GM12865 (cell line): ENCODE measurements at places on chromosomes 13 and 19.
A peak's percentile ranks its signal among the peaks of the same experiment; 100 is the strongest.

- DNase-seq: no peak
Measured at GRCh38 chr13:80105350-80105749, 235.6 kb downstream of the SPRY2 start.

GRCh38 chr19:47313754-47314295 is 4.2 kb downstream of the C5AR1 start:
- no peak for DNase-seq

DNA sequence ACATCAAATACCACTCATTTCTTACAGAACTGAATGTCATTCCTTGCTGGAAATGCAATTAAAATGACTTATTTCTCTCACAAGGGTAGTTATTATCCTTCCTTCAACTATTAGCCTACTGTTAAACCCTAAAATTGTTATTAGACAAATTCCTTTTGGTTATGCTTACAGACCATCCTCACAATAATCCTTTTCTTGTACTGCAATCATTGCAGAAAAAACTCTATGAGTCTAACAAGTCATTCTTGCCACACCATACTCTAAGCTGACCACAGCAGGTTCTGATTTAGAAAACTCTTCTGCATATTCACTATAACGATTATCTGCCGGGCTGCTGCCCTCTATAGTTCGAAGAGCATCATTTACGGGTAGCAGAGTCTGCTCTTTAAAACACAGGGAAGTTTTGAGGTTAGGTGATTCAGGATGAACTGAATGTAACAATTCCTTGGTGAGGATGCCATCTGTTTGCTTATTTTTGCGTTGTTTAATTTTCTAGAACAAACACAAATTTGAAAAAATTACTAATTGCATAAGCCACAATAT is 38.2 kb downstream of the MTMR6 start:
- peak; percentile 48 for DNase-seq

DNA sequence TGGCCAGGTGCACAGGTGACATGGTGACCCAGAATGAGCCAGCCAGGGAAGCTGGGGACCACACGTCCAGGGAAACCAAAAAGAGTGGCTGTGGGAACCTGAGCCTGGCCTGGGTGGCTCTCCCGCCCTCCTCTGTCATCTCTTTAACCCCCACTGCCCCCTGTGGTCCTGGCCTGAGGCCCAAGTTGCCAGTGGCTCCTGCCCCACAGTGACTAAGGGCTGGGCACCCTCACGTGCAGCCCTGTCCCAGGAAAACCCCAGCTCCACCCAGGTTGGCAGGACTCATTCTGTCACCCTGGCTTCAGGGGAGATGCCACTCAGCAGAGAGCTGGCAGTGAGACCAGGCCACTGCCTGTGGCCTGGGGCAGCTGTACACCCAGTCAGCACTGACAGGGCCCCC is 30.6 kb upstream of the ISYNA1 start:
- no peak for DNase-seq

DNA sequence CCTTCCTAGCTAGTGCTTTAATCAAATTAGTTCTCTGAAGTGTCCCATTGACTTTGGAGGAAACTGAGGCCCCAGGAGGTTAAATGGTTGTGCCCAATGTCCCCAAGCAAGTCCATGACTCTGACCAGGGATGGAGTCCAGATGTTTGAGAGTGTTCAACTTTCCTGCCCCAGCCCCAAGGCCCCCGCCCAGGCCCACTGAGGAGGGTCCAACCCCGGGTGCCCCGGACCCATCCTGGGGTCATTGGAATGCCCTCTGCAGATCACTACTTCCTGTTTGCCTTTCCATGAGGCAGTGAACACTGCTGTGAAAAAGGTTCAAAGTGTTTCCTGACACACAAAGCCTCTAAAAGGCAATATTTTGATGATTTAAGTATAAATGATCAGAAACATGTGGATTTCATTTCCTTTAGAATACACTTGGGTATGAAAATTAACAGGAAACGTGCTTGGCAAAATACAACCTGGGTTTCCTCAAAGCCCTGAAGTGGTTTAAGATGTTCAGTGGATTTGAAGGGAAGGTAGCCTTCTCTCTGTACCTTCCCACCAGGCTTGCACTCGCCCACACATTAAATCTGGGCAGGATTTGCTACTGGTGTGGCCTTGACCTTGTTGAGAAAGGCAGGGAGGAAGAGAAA is 335.7 kb downstream of the TSHZ3 start:
- no peak for DNase-seq

DNA sequence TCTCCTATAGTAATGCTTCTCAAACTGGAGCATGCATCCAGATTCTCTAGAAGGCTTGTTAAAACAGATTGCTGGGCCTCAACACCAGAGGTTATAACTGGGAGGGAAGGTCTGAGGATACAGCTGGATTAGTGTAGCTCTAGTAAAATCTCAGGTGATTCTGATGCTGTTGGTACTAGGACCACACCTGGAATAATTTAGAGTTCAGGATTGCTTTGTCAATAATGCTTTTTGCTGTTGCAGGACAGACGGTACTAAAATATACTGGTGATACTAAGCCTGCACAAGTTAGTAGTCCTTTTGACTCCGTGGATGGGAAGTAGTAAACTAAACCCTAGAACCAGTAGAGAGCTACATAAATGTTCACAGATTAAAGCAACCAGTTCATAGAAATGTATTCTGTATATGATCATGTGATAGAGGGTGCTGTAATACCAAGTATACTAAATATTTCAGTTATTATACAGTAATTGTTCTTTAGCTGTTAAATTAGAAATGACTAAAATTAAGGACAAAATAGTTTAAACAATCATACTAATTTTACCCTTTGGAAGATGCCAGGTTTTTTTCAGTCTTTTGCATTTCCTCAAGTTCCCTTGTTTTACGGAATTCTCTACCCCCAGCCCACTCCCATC is 258.2 kb upstream of the STARD13 start:
- peak; percentile 38 for DNase-seq

DNA sequence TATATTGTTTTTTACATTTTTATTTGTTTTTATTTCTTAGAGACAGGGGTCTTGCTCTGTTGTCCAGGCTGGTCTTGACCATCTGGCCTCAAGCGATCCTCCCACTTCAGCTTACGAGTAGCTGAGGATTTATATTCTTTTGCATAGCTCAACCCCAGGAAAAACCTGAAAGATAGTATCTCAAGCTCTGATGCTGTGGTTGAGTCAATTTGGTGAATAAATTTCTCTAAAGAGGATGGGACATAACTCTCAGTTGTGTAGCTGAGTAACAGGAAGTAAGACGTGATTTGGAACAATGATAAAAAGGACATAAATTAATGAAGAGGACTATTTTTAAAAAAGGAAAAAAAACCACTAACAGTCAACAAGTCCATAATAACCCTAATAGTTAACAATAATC is 79.8 kb upstream of the TNFSF11 start:
- no peak for DNase-seq

- peak; percentile 70 for DNase-seq
Measured at GRCh38 chr19:47813304-47813994, 8.3 kb upstream of the CRX start.

GRCh38 chr19:54023191-54023590 is 31.8 kb downstream of the CACNG6 start:
- DNase-seq: no peak

- DNase-seq: no peak
Measured at GRCh38 chr13:112244061-112244460, 132.1 kb upstream of the SPACA7 start.

DNA sequence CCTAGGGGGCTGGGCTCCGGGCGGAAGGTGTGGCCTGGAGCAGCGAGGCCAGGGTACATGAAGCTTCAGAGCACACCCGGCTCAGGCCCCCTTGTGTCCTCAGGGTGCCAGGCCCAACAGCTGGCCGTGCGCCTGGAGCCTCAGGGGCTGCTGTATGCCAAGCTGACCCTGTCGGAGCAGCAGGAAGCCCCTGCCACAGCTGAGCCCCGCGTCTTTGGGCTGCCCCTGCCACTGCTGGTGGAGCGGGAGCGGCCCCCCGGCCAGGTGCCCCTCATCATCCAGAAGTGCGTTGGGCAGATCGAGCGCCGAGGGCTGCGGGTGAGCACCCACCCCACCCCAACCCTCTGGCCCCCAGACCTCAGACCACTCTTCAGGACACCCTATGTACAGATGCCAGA is 3.2 kb downstream of the SYDE1 start:
- DNase-seq: no peak

- DNase-seq: no peak
Measured at GRCh38 chr19:35571406-35571965, 8.0 kb upstream of the ATP4A start.

- peak; percentile 38 for DNase-seq
Measured at GRCh38 chr19:33740811-33741396, 55.8 kb upstream of the KCTD15 start.

DNA sequence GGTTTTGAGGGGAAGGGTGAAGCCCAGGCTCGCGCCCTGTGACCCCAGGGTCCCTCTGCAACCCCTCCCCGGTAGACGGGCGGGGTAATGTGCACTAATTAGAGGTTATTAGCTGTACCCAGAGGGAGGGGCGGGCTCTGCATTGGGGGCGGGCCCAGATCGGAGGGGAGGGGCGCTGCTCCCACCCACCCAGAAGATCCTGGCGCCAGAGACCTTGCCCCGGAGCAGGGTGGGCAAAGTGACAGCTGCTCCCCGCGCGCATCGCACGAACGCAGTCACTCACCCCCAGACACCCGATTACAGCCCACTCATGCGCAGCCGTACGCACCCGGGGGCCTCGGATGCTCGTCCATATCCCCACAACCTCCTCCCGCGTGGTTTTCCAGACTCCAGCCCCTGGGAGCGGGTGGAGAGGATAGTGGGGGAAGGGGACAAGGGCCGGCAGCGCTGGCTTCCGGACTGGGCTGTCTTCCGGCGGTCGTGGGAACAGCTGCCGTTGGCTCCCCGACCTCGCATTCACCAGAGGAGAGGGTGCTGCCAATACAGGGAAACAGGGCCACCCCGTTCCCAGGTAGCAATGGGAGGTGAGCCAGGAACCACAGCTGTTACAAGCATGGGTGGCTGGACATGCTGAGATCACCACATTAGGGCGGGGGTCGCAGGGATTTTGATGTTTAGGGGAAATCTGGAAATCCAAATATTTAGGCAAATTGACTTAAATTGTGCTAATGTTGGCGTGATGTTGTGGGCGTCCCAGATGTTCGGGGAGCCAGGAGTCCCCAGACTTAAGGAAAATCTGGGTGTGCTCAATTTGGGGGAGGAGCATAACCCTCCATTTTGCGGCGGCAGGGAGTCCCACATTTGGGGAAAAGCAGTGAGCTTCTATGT is 2.9 kb upstream of the HOOK2 start:
- peak; percentile 81 for DNase-seq

DNA sequence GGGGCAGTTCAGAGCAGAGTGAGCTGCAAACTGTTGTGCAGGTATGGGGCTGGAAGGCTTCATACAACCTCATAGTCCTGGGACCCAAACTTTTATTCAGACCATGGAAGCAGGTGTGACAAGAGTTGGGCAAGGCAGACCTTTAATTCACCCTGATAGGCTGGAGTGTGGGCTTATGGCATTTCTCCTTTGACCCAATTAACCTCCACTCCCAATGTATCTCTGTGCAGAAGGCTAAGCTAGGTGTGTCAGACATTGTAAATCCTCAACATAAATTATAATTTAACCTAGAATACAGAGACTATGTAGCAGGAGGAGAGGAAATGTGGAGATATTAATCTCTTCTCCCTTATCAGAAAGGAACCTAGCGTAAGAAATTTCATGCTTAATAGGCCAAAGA is 12.2 kb upstream of the OR10H2 start:
- no peak for DNase-seq

DNA sequence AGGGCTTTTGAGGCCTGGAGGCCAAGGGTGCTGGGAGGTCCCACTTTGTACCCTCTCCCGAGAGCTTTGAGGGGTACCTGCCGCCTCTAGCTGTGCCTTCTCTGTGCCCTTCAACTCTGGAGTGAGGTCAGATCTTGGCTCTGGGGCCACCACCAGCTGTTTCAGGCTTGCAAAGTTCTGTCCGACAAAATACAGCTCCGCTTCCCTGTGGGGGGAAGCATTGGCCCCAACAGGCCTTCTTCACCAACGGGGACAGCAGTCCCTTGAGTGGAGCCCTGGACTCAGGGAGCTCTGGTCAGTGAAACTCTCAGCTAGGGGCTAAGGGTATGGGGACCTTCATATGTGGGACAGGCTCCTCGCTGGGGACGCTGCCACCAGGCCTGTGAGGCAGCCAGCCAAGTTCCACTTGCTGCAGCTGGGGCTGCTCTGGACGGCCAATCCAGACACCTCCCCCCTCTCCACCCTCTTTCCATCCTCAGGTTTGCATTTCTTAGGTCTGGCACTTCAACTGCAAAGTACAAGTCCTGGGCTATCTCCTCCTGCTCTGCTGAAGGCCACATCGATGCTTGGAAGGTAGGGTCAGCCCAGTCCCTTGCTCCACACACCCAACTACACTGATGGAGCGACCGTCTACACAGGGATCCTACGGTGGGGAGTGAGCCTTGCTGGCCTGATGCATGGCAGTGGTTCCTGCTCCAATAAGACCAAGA is 46.8 kb downstream of the C13orf46 start:
- DNase-seq: no peak

GRCh38 chr13:100014621-100015020 is 33.0 kb downstream of the ZIC2 start:
- no peak for DNase-seq

GRCh38 chr19:1312767-1313694 is 27.4 kb downstream of the EFNA2 start:
- no peak for DNase-seq

- no peak for DNase-seq
Measured at GRCh38 chr13:114296448-114296847, 15.0 kb downstream of the UPF3A start.

DNA sequence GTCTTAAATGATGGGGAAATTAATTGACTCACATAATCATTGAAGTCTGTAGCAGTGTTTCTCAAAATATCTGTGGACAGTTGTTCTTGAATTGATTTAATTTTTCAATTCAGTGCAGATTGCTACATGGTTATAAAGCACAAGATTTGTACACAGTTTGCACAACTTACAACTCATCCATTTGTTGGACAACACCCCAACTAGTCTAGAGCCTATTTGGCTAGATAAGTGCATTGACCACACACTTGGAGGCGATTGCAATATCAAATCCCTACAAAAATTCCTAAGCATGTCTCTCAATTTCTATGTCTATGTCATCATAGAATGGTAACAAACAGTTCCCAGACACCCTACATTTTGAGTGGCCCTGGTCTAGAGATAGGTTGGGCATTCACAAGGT is 48.0 kb upstream of the IPO5 start:
- no peak for DNase-seq
